ENCODE measurements at places on chromosomes 3 and 15. TPM values are rescaled to one million over a fixed set of nuclear protein-coding genes. Genes with fewer than 3 reads are reported as not detected.

The NDN gene
- not detected for total RNA-seq

The CIAO2A gene
- 147 TPM for total RNA-seq

The PPP2R3A gene
- 2.3 TPM for total RNA-seq

The GOLGA6D gene
- total RNA-seq, result 0.15 TPM

The FSD2 gene
- not detected for total RNA-seq

The ALDH1A2 gene
- total RNA-seq, result 0.25 TPM

Data from HT-29 (cell line).